IMR-90 (cell line): ENCODE measurements at places on chromosomes 6 and 20. TPM values are rescaled to one million over a fixed set of nuclear protein-coding genes. Genes with fewer than 3 reads are reported as not detected.

- no peak for DNase-seq
- H3K27me3 ChIP-seq, result peaks cover 39% of the 10 kb centered on the region
- H3K36me3 ChIP-seq, result no peaks in the 10 kb centered on the region
- no peak overlapping the region for H3K27ac ChIP-seq
- H3K4me1 ChIP-seq, result no peaks in the 10 kb centered on the region
Measured at GRCh38 chr20:33301192-33301930, 18.3 kb downstream of the BPIFB1 start.

DNA sequence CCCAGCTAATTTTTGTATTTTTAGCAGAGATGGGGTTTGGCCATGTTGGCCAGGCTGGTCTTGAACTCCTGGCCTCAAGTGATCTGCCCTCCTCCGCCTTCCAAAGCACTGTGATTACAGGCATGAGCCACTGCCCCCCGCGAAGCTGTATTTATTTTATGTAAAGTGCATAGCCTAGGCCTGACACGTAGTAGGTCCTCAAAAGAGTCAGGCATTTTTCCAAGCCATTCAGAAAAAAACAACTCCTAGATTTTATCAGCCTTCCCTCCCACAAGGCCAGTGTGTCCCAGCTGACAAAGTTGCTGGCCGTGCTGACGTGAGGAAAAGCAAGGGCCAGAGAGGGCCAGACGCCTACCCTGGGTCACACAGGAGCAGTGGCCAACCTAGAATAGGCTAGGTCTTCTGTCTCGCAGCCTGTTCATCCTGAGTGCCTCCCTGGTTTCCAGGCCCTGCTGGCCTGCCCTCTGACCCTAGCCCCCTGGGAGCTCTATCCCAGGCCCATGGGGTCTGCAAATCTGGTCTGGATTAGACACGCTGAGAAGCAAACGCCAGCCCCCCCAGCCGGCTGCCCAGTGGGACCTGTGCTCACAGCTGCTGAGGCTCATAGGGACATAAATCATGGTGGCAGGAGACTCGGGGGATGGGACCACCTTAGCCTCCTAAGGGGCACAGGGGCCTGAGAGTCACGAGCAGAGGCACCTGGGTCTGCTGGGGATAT is 11.8 kb downstream of the TCF15 start:
- H3K27ac ChIP-seq, result no peak overlapping the region
- no peaks in the 10 kb centered on the region for H3K36me3 ChIP-seq
- no peak overlapping the region for H3K4me3 ChIP-seq
- peaks cover 15% of the 10 kb centered on the region for H3K27me3 ChIP-seq
- H3K4me1 ChIP-seq, result no peaks in the 10 kb centered on the region

Gene FAM135A
- 7.9 and 9.7 TPM in 2 replicates for total RNA-seq

Gene THBD
- under 0.01 TPM in 1 of 2 replicates, not detected in the other for total RNA-seq

GRCh38 chr20:53738039-53738944 is 144.7 kb upstream of the ZNF217 start:
- H3K36me3 ChIP-seq, result no peaks in the 10 kb centered on the region
- H3K4me3 ChIP-seq, result peak overlapping the region; percentile 22; the same call in 1 of the 2 replicates
- H3K27me3 ChIP-seq, result no peaks in the 10 kb centered on the region
- peaks cover 28% of the 10 kb centered on the region for H3K4me1 ChIP-seq

Gene CALHM5
- 10.6 and 10.8 TPM in 2 replicates for total RNA-seq

GRCh38 chr6:9057937-9058336 is 622.6 kb upstream of the SLC35B3 start:
- no peaks in the 10 kb centered on the region for H3K4me1 ChIP-seq
- no peaks in the 10 kb centered on the region for H3K36me3 ChIP-seq
- no peak overlapping the region for H3K4me3 ChIP-seq
- no peak for DNase-seq
- H3K27ac ChIP-seq, result no peak overlapping the region

- DNase-seq, result no peak
- peaks cover 45% of the 10 kb centered on the region for H3K36me3 ChIP-seq
- no peak overlapping the region for H3K27ac ChIP-seq
- no peaks in the 10 kb centered on the region for H3K4me1 ChIP-seq
- H3K4me3 ChIP-seq, result no peak overlapping the region
Measured at GRCh38 chr20:4787820-4788219, 66.1 kb downstream of the PRND start.

DNA sequence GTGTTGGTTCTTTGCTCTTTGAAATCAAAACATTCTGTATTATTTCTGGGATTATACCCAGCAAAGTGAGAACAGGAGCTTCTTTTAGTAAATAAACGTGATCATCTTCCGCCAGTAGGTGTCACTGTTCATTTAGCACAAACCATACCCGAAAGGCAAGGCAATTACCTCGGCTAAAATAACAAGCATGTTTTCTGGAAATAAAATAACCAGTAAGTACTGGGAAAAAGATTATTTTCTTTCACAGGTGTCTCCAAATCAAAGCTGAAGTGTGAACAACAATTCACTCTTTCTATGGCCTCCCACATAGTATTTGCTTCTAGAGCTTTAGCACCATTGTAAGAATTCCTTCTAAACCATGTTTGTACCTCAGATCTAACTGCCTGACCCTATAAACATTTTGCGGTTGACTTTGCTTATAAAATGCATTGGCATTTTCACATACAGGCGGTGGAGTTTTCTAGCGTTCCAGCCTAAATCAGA is 144.6 kb upstream of the AGPAT4 start:
- peak; percentile 85 for DNase-seq
- H3K4me3 ChIP-seq, result no peak overlapping the region
- H3K27ac ChIP-seq, result no peak overlapping the region
- peaks cover 2% of the 10 kb centered on the region; the same call in 1 of the 2 replicates for H3K4me1 ChIP-seq
- no peaks in the 10 kb centered on the region for H3K27me3 ChIP-seq
- no peaks in the 10 kb centered on the region for H3K36me3 ChIP-seq
